Hematopoietic multipotent progenitor cell treated with erythropoietin and hydrocortisone succinate and interleukin-3 and kit ligand, for 15 days (in vitro differentiated cells): ENCODE measurements at places on chromosomes 2 and 18.

DNA sequence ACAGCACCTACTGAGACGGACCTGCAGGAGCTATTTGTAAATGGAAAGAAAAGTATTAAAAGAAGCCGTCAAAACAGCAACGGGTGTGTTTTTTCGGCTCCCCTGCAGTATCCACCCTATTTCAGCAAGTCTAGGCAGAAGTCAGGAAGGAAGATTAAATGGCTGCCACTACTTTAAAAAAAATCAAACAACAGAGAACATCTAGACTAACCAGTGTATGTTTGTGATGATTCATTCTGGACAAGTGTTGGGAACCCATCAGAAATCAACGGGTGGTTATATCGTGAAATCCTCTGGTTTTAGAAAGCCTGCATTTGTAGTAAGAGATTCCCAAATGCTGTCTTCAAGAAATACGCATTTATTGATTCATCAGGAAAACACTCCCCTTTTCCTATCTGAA lies 9.0 kb downstream of the PMAIP1 start:
- no peak for DNase-seq

GRCh38 chr2:101160454-101160853 lies 9.3 kb upstream of the TBC1D8 start:
- DNase-seq: no peak

DNA sequence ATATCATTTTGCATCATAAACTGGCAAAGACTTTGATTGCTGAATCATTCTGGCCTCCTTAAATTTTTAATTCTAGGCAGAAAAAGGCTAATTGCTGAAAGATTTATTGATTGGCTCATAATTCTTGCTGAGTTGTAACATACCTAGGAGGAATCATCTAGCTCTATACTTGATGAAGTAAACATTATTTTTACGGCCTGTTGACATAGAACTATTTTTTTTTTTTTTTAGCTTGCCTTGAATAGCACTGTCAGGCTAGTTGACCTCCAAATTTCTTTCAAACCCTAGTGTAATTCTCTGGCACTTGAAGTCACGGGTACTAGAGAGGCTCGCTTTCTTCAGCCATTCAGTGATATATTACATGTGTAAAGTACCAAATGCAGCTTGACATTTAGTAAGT lies 2.8 kb downstream of the SERPINB12 start:
- no peak for DNase-seq

DNA sequence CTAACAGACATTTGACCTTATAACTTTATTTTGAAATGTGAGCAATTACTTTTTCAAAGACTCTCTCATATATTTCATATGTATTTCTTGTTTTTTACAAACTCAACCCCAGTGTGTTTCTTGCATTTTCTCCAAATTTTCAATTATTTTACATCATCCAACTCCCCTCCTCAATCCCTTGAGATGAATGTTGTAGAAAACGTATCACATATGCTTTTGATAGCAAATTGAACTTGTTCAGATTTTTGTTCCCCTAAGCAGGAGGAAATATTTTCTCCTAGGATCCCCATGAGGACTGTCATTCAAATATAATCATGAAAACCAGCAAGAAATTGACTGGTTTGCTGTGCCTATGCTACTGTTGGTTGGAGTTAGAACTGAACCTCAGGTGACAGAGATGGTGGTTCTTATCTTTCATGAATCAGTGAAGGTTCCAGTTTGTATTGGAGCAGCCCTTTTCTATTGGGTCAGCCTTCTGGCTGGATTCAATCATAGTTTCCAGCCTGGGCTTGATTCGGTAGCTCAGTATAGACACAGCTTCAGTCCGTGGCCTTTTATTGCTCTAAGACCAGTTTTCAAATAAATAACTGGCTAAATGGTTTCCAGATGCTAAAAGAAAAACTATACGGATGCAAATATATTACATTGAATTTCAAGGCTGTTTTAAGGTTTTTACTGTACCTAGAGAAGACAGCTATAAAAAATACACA lies 591.0 kb downstream of the EPHA4 start:
- no peak for DNase-seq

- no peak for DNase-seq
Measured at GRCh38 chr2:84999553-84999955, 28.6 kb downstream of the KCMF1 start.

DNA sequence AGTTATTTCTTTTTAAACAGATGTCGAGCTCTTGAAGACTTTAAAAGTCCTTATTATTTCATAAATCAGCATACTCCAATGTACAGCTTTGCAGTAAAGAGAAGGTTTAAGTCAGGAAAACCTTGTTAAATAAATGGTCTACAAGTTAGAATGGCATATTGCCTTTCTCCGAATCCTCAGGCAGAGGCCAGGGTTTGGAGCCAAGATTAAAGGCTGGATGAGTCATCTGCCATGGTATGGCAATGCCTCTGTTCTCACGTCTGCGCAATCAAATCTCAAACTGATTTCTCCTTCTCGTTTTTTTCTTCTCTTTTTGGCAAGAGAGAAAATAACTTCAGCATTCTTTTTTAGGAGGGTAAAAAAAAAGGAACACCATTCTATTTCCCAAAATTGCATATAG lies 5.6 kb upstream of the KCNJ3 start:
- no peak for DNase-seq
